Upper lobe of right lung (tissue), 1 donor: ENCODE measurements at places on chromosomes 6 and 20. TPM values are rescaled to one million over a fixed set of nuclear protein-coding genes. Genes with fewer than 3 reads are reported as not detected.

The FLRT3 gene
- 71.2 TPM for total RNA-seq

DNA sequence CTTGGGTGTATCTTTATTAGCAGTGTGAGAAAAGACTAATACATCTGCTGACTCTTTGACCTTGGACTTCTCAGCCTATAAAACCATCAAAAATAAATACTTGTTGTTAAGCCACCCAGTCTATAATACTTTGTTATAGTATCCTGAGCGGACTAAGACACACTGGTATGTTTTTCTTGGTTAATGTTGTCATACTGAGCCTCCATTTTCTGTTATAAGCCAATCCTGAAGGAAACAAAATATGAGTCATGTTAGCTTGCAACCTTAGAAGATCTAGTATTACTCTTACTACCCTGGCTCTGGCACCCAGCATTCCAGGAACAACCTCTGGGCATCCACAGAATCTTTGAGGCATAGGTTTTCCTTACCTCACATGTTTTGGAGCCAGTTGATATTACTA, 307.2 kb downstream of the FRK start:
- H3K4me3 ChIP-seq, result no peak overlapping the region
- no peak for DNase-seq
- H3K27ac ChIP-seq, result no peak overlapping the region
- no peaks in the 10 kb centered on the region for H3K4me1 ChIP-seq

The FAM120B gene
- 26.1 TPM for total RNA-seq

The SMLR1 gene
- total RNA-seq, result not detected

DNA sequence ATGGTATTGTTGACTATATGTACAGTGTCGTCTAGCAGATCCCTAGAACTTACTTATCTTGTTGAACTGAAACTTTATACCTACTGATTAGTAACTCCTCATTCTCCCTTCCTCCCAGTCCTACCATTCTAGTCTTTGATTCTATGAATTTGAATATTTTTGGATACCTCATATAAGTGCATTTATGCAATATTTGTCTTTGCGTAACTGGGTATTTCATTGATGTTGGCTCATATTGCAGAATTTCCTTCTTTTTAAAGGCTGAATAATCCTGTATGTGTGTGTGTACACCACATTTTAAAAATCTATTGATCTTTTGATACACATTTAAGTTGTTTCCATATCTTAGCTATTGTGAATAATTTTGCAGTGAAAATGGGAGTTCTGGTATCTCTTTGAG, 119.9 kb downstream of the SOX4 start:
- no peaks in the 10 kb centered on the region for H3K4me1 ChIP-seq
- H3K4me3 ChIP-seq, result no peak overlapping the region
- no peaks in the 10 kb centered on the region for H3K36me3 ChIP-seq
- no peak overlapping the region for H3K27ac ChIP-seq
- H3K27me3 ChIP-seq, result no peaks in the 10 kb centered on the region
- DNase-seq, result no peak

The ABHD16B gene
- total RNA-seq, result not detected
